Suppressor macrophage (primary cell): ENCODE measurements at places on chromosomes 13 and 19.

DNA sequence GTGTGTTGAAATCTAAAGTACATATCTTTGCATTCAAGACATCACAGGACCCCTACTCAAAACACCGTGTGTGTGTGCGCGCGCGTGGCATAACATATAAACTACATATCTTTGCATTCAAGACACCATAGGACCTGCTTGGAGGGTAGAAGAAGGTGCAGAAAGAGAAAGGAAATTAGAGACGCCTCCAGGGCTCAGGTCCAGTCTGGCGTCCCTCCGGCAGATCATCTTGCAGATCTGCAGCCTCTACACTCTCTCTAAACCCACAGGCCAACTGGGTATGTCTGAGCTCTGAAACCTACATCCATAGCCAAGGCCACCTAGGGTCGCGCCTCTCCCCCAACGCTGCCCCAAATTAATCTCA is 659 bp upstream of the PAFAH1B3 start:
- no peak for DNase-seq

DNA sequence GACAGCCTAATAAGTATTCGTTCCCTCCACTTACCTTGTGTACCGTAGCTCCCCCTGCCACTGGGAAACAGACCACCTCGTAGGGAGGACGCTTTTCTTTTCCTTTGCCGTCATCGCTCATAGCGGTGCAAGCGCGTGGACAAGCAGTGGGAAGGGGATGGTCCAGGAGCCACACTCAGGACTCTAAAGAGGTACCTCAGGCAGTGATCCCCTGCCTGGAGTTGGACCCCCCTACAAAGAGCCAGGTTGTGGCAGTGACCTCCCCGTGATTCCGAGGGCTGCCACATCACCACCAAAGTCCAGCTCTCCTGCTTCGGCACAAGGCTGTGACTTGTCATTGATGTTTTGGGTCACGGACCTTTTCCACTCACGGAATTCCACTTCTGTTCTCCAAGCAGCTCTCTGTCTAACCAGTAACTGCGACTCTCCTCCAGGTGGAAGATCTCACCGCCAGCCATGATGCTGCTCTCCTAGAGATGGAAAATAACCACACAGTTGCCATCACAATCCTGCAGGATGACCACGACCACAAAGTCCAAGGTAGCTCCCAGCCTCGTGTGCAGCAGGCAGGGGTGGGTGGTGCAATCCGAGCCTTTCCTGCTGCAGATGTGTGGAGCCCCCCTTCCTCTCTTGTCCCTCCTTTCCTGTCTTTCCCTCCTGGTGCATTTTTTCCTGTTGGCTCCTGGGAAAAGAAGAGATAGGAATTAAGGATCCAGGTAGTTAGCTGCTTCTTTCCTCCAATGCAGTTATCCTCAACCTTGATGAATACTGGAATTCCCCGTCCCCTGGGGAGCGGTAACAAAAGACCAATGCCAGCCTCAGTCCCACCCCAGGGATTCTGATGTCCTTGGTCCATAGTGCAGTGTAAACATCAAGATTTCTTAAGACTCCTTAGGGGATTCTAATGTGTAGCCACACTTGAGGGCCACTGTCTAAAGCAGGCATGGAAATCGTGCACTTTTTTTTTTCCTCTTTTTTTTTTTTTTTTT is 107.7 kb downstream of the SLC7A1 start:
- no peak for DNase-seq

GRCh38 chr19:30280018-30280417 is 92.2 kb upstream of the ZNF536 start:
- no peak for DNase-seq

DNA sequence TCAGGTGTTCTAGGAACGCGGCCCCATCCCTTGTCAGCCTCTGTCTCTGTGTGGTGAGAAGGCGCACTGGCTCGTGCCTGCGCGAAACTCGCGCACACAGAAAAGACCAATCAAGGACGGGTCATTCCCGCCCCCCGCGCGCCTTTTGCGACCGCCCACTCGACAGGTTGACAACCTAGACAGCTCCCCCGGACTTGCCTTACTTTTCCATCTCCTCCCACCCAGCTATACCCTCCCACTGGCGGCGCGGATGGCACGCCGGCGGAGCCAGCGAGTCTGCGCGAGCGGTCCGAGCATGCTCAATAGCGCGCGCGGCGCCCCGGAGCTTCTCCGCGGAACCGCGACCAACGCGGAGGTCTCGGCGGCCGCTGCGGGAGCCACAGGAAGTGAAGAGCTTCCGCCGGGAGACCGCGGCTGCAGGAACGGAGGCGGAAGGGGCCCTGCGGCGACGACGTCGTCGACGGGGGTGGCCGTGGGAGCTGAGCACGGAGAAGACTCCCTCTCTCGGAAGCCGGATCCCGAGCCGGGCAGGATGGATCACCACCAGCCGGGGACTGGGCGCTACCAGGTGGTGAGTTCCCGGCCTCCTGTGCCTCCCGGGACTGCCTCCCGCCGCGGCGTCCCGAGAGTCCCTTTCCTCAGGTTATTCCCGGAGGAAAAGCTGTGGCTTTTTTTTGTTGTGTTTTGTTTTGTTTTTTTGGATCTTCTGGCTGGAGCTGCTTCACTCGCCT is at the start of gene NDFIP2:
Gene NDFIP2 (plus strand): TSS at position 202 of the 731 bp plus-strand sequence. CDS start 49 bp downstream, at position 251.
- peak; percentile 63 for DNase-seq

GRCh38 chr13:112761701-112762689 is 72.2 kb downstream of the ATP11A start:
- DNase-seq: no peak

DNA sequence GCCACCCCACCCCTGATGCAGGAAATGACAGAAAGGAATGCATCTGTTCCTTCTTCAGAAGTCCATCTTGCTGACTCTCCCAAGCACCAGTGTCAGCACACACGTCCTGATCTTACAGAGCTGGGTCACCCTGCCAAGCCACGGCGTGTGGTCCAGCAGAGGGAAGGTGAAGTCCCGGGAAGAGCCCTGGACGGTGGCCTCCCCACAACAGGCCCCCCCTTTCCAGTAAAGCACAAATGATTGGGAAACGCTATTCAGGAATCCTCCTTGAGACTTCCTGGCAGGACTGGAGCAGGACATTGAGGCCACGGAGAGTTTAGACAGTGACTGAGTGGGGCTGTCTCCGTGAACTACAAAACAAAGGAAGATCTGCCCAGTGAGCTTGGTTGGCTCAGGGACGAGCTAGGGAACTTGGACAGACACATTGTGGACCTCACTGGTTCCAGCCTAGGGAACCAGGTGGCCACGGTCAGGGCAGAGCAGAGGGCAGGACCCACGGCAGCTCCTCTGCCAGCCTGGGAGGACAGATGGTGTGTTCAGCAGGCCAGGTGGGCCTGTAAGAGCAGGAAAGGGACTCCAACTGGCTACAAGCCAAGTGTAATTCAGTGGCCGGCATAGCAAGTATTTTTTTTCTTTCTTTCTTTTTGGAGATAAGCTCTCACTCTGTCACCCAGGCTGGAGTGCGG is 41.7 kb downstream of the ELL start:
- peak; percentile 85 for DNase-seq

DNA sequence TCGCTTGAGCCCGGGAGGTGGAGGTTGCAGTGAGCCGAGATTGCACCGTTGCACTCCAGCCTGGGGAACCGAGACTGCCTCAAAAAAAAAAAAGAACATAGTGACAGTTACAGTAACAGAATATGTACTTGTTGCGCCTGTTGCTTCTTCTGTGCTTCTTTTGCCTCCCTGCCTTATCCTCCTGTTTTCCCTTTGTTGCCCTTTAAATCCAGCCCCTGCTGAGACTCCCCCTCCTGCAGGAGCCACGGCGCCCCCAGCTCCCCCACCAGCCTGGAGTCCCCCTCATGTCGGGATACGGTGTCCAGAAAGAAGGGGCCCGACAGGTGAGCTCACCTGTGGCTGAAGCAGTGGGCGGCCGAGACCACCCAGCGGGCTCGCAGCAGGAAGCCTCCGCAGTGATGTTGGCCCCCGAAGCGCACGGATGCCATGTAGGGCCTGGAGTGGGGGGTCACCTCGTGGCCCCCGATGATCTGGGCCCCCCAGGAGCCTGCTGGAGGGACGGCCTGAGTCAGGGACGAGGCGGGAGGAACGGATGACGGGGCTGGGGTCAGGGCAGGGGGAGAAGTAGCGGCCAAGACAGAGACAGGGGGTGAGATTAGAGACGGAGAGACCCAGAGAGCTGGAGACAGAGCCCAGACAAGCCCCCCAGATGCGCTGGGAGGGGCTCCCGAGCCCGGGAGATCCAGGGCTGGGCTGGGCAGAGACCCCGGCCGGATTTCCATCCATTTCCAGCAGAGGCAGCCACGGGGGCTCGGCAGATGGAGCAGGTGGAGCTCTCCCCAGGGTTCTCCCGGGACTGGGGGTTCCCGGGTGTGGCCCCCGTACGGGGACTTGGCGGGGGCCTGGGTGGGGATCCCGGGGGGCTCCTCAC is 536 bp downstream of the PRSS57 start:
- no peak for DNase-seq

DNA sequence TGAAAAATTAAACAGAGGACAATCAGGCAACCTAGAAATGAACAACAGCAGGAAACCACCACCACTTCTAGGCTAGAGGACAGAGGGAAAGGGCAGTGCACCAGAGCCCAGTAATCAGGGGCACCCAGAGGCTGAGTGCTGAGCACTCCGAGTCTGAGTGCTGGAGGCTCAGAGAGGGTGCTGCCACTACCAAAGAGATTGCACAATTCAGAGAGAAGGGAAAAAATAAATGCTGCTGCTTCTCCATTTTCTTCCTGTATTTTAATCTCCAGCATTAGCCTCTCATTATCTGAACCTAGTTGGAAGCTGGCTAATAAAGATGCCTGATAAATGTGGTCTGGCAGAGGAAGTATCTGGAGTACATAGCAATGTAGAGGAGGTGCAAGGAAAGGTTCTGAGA is 11.8 kb upstream of the ZNF175 start:
- DNase-seq: no peak

- DNase-seq: peak; percentile 66
Observed at GRCh38 chr19:41321600-41322270, 11.8 kb downstream of the CCDC97 start.

DNA sequence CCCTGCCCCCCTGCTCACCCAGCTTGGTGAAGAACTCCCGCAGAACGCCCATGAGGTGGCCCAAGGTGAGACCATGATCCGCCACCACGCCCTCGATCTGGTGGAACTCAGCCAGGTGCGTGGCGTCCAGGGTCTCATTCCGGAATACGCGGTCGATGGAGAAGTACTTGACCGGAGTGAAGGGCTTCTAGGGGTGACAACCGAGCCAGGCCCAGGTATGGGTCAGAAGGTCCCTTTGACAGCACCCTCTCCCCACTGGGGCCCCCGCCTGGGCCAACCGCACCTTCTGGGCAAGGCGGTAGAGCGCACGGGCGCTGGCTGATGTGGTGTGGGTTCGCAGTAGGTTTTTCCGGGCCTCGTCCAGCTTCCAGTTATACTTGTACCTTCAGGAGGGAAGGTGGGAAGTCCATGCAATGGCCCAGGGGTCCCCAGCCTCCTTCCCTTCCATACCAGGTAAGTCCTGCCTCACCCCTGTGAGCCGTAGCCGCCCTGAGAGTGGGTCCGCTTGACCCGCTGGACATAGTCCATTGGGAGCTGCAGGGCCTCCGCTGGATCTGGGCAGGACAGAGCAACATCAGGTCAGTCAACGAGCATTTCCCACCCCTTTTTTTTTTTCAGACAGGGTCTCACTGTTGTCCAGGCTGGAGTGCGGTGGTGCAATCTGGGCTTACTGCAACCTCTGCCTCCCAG is 5.7 kb upstream of the SYCE2 start:
- no peak for DNase-seq

GRCh38 chr13:23632048-23632582 is 61.9 kb downstream of the TNFRSF19 start:
- no peak for DNase-seq
